ENCODE measurements at places on chromosomes 3 and 15.

DNA sequence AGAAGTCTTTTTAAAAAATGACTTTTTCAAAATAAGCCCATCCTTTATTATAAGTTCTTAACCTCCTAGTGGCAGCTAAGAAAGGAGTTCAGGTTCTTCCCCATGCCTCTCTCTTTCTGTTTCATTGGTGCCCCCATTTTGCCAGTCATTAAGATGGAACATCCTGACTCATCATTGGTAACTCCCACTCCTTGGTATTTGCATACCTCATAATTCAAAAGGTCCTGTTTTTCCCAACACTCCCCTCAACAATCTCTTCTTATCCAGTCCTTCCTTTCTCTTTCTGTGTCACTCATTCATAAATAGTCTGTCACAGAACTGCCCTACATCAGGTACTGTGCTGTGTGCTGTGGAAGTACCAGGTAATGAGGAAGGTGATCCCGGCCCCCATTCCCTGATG is 394.0 kb downstream of the FOXP1 start:
- DNase-seq: peak; percentile 49

DNA sequence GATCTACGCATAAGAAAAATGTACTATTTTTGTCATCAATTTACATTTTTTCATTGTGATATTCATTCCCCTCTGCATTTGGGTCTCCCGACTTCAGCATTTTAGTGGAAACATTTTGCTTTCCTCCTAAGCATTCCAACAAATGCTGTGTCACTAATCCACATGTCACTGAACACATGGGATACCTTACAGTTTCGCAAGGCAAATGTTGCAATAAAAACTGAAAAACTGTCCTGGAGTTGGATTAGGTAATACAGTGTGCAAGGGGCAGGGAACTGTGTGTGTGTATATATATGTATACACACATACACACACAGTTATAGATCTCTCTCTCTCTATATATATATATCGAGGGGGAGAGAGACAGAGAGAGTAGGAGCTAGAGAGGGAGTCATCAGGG is 632.2 kb downstream of the MAGI1 start:
- DNase-seq: no peak

- DNase-seq: peak; percentile 92
These were observed 44.8 kb downstream of the KBTBD12 start for GRCh38 chr3:127959873-127960272.

GRCh38 chr3:173886-174285 is 22.7 kb upstream of the CHL1 start:
- DNase-seq: no peak

- no peak for DNase-seq
These were observed 38.9 kb downstream of the CPN2 start for GRCh38 chr3:194312186-194312742.

- DNase-seq: no peak
These were observed 39.3 kb upstream of the UACA start for GRCh38 chr15:70802629-70803028.

DNA sequence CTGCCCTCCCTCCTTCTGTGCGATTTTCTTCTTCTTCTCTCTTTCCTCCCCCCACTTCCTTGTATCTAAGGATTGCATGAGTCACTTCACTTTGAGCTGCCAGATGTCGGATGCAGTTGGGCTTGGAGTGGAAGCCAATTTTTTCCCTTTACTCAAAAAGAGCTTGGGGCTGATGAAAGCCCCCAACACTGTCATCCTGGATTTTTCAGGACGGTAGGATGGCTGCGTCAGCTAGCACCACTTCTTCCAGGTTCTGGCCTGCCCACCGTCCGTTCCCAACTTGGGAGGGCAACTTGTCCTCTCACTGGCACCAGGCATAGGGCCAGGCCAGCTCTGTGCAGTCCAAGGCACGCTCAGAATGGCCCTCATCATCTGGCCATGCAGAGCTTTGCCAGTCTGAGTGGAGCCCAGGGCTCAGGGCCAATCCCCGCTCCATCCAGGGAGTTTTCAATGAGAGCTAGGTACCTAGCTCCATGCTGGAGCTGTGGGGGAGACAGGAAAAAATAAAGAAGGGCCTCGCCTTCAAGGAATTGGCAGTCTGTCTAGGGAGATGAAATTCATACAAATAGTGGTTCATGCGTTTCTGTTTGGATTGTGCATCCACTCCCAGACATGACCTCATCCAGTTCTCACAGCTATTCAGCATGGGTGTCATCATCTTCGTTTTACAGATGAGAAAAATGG is 47.7 kb upstream of the INSYN1 start:
- DNase-seq: no peak

DNA sequence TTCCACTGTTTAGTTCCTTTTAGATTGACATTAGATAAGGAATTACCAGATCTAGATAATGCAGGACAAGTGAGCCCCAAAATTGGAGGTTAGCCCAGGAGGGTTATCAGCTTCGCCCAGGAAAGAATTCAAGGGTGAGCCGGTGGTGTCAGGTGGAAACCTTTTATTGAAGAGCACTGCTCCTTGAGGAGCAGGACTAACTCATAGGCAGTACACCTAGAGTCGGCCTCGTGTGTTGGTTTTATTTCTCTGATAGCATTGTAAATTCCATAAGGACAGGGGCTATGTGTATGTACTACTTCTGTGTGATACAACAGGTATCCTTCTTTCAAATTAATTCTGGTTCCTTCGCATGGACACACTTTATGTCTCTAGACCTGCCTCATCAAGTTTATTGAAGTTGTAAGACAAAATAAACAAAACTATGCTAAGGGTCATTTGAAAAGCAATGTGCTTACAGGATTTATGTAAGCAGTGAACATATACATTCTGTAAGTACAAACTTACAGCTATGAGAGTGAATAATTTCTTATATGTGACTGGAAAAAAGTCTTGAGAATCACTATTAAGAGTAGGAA is 57.2 kb downstream of the SNX4 start:
- no peak for DNase-seq

Measured in NCI-H1417 (cell line).